ENCODE measurements at places on chromosomes 16 and 17.
A peak's percentile ranks its signal among the peaks of the same experiment; 100 is the strongest.

DNA sequence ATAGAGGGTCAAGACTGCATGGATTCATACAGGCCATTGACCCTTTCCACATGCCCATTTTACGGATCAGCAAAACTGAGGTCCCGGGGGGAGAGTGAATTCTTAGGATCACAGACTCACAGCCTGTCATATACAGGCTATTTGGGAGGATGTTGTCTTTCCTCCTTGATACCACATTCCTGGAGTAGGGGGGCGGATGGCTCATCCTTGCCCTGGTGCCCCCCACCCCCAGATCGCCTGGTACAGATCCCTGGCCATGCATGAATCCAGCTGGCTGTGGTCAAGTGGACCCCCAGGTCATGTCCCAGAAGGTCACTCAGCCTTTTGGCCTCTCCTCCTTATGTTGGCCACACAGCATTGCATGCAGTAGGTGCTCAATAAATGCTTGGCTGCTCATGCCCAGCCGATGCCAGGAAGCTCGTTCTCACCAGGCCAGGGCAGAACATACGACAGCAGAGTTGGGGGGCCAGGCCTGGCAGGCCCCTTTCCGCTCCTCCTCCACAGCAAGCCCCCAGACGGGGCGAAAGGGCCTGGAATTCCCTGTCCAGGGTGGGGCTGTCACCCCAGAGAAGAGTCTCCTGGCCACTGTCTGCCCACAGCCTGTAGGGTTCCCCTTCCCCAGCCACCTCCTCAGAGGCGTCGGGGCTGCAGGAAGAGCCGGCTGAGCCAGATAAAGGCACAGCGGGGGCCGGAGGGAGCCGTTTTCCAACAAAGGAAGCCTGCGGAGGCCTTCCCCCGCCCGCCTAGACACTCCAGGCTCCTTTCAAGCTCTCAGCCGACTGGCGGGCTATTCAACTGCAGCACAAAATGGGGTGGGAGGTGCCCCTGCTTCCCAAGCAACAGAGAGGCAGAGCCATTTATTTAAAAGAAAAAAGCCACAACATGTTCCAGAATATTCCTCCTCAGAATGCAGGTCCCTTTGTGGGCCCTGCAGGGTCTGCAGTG, 215.7 kb upstream of the CIBAR2 start:
- DNase-seq, result no peak

GRCh38 chr17:68441070-68441770, 16.1 kb downstream of the WIPI1 start:
- no peak for DNase-seq

GRCh38 chr17:69042308-69042707, 18.4 kb downstream of the ABCA9 start:
- DNase-seq, result no peak

GRCh38 chr16:30488764-30489605, 16.4 kb downstream of the ITGAL start:
- DNase-seq, result no peak

- no peak for DNase-seq
Measured at GRCh38 chr17:55731586-55732250, 9.1 kb upstream of the TMEM100 start.

GRCh38 chr16:81640681-81641070, 138.4 kb upstream of the PLCG2 start:
- DNase-seq, result no peak

DNA sequence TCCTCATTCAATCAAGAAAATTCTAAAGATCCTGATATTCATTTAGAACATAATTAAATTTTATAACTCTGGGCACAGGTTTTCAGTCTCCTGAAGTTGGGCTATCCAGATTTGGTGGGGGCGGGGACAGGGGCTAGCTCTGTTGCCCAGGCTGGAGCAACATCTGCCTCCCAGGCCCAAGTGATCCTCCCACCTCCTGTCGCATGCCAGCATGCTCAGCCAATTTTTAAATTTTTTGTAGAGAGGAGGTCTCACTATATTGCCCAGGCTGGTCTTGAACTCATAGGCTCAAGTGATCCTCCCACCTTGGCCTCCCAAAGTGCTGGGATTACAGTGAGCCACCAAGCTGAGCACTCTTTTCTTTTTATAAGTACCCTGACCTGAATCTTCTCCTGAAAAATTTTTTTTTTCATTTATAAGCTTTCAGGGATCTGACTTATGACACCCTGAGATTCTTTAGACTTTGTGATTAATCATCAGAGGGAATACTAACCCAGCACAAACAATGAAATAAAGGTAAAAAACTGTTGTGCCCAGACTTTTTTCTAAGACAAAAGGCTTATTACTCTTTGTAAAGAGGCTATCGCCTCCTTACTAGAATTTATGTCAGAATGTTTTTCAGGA, 62.6 kb downstream of the TUBD1 start:
- peak; percentile 83 for DNase-seq

- no peak for DNase-seq
Measured at GRCh38 chr16:88330971-88331890, 51.5 kb upstream of the ZNF469 start.

GRCh38 chr17:60139438-60140285, 10.1 kb upstream of the CA4 start:
- DNase-seq, result peak; percentile 53

DNA sequence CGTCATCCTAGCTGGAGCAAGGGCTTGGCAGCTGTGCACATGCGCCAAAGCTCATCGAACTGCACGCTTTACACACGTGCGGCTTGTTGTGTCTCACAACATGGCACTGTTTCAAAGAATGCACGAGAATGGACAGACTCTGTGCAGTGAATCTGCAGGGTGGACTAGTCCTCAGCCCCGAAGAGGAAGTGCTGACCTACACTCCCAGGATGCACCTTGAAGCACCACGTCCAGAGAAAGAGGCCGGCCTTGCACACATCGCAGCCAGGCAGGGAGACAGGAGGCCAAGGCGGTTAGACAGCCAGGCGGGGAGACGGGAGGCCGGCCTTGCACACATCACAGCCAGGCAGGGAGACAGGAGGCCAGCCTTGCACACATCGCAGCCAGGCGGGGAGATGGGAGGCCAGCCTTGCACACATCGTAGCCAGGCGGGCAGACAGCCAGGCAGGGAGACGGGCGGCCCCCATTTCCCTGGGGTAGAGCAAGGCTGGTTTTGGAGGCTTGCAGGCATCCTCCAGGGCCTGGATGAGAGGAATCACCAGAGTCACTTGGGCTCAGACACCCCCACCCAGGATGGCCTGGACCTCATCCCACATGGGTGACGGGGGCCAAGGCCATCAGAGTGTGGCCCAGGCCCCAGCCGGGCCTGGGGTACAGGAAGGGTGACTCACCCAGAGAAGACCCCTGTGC, 9.0 kb upstream of the CACNA1H start:
- DNase-seq, result no peak

GRCh38 chr16:68781784-68782183, 44.7 kb downstream of the CDH1 start:
- no peak for DNase-seq

- no peak for DNase-seq
Measured at GRCh38 chr17:497241-498034, 144.8 kb upstream of the RPH3AL start.

DNA sequence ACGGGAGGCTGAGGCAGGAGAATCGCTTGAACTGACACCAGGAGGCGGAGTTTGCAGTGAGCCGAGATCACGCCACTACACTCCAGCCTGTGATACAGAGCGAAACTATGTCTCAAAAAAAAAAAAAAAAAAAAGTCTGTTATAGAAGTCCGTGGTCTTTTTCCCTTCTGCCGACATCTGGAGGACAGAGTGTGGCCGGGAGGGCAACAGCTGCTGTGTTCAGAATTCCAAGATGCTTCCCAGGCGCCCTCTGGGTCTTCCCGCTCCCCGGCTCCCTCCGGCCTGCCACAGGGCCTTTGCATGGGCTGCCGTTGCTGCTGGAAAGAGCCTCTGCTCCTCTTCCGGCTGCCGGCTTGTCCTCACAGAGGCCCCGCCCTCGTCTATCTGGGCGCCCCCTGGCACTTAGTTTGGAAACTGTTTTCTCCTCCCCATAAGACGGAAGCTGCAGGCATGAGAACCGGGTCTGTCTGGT, 2.4 kb upstream of the CACNA1H start:
- DNase-seq, result peak; percentile 51

GRCh38 chr17:30554839-30555751, 77.9 kb downstream of the GOSR1 start:
- DNase-seq, result peak; percentile 9

DNA sequence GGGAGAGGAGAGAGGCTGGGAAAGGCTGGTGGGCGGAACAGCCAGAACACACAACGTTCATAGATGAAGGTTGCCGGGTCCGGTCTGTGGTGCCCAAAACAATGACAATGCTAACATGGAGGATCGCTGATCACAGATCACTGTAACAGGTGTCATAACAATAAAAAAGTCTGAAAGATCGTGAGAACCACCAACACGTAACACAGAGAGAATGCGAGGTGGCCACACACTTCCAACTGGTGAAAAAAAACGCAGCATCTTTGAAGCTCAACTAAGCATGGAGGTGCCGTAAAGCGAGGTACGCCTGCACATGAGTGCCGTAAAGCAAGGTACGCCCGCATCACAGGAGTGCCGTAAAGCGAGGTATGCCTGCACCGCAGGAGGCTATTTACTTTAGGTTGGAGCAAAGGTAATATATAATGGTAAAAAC, 42.3 kb downstream of the ABR start:
- DNase-seq, result peak; percentile 29

DNA sequence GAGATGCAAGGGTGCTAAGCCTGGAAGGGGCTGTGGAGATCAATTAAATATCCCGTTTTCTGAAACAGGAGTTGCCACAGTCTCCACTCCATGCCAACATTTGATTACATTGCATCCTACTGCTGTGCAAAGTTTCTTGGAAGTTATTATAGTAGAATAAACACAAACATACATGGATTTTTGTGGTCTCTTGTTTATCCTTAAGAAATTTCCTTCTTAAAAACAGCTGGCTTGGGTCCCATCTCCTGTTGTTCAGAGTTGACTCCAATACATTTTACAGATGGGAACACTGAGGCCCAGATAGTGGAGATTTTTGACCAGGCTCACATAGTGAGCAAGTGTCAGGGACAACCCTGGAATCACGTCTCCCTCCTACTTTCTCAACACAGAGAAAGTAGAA, 124.0 kb upstream of the ADAMTS18 start:
- no peak for DNase-seq

DNA sequence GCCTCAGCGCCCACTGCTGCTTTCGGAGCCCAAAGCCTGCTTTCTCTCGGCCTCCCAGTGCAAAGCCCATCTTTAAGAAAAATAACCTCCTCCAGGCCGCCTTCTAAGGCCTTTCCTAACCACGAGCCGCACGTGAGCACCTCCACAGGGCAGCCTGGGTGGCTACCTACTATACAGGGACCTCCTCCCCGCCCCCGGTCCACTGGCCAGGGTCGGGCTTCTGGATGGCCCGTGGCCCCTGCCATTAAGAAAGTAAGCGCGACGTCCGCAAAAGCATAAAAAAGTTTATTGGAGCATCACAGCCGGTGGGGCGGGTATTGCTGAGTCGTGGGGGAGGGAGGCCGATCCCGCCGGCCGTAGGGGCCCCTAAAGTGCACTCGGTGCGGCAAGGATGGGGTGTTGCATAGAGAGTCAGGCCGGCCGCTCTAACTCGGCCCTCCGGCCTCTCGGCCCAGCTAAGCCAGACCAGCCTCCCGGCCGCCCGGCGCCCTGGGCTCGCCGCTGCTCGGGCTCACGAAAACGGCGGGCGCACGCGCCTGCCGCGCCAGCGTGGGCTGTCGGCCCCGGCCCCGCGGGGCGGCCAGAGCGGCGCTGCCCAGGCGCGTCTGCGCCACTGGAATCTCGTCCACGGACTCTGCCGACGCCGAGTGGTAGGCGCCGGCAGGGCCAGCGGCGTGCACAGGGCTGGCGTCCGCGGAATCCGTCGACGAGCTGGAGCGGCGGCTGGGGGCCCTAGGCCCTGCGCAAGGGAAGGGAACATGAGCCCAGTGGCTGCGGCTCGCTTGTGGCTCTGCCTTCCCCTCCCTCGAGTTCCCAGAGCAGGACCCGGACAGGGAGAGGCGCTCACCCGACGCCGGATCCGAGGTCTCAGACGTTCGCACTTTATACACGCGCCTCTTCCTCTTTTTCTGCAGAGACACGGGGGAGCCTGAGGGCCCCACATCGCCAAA, 1.1 kb upstream of the TPPP3 start:
- no peak for DNase-seq

DNA sequence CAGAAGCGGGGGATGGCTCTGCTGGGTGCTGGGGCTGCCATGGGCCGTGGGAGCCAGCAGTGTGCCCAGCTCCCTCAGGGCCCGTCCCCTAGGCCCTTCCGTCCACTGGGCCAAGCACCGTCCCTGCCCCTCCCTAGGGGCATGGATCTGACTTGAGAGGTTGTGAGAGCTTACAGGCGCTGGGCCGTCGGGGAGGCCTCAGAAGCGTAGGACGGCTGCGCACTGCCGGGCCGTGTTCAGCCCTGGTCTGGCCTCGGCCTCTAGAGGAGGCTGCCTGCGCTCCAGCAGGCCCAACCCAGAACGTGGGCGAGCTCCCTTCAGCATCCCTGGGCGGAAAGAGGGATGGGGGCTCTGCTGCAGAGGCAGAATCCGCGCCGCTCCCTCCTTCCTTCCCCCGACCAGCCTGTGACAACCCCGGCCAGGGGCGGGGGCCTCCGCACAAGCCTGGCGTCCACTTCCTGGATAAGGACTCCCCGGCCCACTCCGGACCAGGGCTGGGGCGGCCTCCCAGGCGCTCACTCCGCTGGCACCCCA, 685 bp upstream of the MPG start:
- peak; percentile 37 for DNase-seq

DNA sequence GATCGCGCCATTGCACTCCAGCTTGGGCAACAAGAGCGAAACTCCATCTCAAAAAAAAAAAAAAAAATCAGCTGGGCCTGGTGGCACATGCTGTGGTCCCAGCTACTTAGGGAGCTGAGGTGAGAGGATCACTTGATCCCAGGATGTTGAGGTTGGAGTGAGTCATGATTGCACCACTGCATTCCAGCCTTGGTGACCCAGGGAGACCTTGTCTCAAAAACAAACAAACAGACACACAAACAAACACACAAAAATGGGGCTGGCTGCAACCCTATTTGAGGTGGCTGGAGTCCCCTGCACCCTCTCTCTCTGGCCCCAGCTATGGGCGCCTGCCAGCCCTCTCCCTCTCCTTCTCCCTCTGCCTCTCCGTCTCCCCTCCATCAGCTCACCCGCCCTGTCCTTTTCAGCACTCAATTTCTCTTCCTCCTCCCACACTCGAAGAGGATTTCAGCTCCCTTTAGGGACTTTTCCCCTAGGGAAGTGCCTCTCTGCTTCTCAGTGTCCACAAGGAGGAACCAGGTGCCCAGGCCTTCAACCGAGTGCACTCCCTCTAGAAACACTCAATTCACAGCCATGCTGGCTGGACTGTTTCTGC, 17.5 kb upstream of the TFAP4 start:
- DNase-seq, result no peak

DNA sequence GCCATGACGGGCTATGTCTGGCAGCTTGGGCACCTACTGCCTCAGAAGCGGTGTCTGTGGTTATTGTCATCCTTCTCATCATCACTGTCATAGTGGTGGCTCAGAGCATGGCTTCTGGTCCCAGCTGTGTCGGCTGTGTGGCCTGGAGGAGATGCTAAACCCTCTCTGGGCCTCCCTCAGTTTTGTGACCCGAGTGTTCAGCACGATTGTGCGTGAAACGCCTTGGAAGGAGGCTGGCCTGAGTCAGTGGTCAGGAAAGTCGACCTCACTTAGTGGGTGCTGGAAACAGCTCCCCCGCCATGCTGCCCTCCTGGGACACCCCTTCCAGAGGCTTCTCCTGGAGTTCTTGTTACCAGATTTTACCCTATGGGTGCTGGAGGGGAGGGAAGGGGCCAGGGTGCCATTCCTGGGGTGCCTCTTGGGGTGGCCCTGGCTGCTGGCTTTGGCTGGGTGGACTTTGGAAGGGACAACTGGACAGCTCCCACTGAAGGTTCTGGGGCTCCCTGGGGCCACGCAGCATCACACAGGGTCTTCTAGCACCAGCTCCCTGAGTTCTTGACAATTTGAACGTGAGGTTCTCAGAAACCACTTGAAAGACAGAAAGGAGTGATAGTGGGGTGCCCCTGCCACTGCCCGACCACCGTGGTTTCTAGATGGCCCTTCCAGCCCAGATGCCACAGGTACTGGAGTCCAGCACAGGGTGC, 226.5 kb upstream of the GSE1 start:
- DNase-seq, result no peak

Measured in activated CD4-positive, alpha-beta T cell treated with anti-CD3 and anti-CD28 coated beads, Interleukin-2, Interleukin-6, amounts not matched to agents 100 ng/mL and 50 ng/mL, durations not matched to agents 16 hours and 8 hours (primary cell).